ENCODE measurements at places on chromosomes 2 and 18.

- no peak for DNase-seq
These were observed 72.7 kb upstream of the LPIN2 start for GRCh38 chr18:3085612-3086011.

GRCh38 chr2:229160180-229160579, 110.9 kb downstream of the PID1 start:
- DNase-seq: no peak

DNA sequence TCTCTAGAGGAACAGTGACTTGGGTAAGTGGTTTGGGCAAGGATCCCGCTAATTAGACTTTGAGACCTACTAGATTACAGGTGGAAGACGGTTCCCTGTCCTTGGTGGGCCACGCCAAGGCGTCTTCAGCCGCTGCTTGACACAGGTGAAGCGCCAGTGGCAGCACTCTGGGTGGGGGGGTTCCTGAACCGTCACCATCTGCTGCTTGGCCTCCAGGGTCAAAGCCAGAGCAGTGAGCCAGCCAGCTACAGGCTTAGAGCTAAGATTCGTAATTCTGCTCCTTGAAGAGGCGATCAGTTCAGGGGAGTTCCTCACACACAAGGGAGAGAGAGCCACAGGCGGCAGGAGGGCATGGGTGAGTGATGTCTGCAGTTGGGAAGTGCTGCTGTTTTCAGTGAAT, 39.4 kb upstream of the RBM44 start:
- no peak for DNase-seq

DNA sequence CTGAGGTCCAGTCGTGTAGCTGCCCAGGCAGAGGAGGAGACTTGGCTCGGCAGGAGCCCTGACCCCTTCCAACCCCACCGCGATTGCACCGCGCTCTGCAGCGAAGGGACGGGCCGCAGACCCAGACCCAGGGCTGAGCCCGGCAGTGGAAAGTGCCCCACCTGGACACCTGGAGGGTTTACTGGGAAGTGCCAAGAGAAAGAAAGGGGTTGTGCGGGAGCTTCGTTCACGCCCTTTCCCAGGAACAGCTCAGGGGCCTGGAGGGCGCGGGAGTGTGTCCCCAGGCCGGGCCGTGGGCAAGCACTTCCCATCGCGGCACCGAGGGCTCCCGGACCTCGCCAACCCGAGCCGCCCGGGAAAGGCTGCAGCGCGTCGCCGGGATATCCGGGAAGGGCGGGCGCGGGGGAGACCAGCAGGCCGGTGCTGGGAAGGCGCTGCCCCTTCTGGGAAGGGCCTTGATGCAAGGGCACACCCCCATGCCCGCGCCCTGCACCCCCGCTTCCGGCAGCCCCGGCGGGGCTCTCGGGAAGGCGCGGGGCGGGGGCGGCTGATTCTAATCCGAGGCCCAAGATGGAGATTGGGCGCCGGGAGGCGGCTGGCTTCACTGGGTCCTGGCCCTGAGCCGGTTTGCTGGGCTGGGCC, 36.1 kb upstream of the MRPL33 start:
- DNase-seq: peak; percentile 54

GRCh38 chr2:43605851-43606250, 10.0 kb upstream of the THADA start:
- DNase-seq: no peak

- DNase-seq: no peak
These were observed 59.4 kb downstream of the LIMS1 start for GRCh38 chr2:108593547-108594098.

- DNase-seq: no peak
These were observed 42.5 kb downstream of the HRH4 start for GRCh38 chr18:24502667-24503523.

DNA sequence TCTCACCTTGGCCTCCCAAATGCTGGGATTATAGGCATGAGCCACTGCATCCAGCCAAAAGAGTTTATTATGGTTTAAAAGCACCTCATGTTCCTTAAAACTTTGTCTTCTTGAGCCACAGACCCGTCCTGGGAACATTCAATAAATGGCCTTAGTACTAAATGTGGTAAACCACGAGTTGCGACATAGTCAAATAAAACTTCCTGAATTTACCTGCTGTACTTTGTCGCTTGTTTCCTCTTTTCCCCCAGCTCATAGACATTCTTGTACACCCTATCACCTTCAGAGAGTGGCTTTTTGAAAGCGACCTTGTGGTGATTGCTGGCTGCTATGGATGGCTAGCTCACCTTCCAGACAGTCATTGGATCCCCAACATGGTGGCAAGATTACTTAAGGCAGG, 310.4 kb downstream of the LRRTM1 start:
- DNase-seq: no peak

GRCh38 chr2:207279520-207279919, 113.8 kb upstream of the KLF7 start:
- DNase-seq: no peak

DNA sequence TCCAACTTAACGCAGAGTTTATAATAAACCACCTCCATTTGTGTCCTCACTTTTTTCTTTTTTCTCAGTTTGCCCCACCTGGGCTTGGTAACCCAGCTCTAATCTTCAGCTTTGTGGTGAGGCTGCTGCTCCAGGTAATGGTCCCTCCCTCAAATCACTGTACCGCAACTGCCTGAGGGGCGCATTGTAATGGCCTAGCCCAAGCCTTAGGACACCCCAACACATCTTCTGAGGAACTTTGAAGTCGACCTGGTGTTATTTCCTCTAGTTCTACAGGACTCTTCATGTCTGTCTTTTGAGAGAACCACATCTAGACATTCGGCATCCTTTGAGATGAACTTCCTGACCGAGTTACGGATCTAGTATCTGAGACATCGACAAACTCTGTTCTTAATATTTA, 99.7 kb downstream of the PLEKHM3 start:
- DNase-seq: no peak

GRCh38 chr2:78290581-78291214, 734.8 kb upstream of the REG3G start:
- no peak for DNase-seq

GRCh38 chr18:2978661-2979106, 34.3 kb downstream of the LPIN2 start:
- no peak for DNase-seq

DNA sequence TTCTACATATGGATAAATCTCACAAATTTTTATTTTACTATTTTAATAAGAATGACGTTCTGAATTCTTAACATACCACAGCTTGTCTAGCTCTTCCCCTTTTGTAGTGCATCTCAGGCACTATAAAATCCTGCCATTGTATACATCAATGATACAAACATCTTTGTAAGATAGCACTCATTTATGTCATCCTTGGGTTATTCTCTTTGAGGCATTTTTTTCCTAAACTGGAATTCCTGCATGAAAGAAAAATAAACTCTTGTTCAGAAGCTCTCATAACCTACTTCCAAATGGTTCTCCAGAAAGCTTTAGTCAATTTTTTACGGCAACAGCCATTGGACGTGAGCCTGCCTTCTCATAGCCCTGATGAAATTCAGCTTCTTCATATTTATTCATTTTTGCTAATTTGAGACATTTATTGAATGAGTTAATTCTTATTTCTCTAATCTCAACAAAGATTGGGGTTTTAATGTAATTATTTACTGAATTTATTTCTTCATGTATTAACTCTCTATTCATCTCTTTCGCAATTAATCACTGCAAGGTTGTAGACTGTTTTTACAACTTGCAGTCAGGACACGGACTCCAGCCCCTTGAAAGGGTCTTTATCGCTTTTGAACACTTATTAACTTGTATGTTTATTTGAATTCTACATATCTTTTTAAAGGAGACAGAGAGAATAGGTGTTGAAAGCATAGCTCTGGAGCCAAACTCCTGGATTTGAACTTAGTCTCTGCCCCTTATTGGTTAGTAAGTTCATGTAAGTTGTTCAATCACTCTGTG, 57.6 kb upstream of the PARD3B start:
- DNase-seq: no peak

- no peak for DNase-seq
These were observed 98.1 kb downstream of the ANTXR1 start for GRCh38 chr2:69111076-69111475.

DNA sequence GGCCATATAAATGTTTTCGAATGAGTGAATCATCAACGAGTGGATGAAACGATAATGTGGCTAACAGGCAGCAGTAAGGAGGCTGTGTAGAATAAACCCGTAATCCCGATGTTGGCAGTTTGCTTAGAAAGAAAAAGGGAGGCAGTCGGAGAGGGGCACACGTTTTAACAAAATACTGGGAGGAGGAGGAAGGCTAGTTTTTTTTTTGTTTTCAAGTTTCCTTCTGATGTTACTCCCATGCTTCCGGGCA, 476 bp upstream of the MSH2 start:
- DNase-seq: no peak

- DNase-seq: no peak
These were observed 21.0 kb upstream of the EDAR start for GRCh38 chr2:109009920-109010610.

DNA sequence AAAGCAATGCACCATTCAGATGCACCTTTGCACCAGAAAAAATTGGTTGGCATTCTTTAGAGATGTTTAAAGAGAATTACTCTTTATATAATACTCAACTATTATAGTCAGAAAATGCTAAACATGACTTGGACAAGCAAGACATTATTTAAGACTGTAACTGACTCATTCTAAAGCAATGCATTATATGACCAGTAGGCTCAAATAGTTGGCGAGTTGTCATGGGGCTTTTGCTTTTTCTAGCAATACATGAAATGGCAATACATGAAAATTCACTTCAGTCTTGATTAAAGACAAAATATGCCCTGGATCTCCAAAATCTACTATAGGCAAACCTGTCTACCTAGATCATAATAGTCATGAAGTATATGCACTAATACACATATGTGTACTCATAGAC, 216.9 kb upstream of the VWC2L start:
- no peak for DNase-seq

- DNase-seq: no peak
These were observed 103.4 kb upstream of the MEX3C start for GRCh38 chr18:51300912-51301311.

DNA sequence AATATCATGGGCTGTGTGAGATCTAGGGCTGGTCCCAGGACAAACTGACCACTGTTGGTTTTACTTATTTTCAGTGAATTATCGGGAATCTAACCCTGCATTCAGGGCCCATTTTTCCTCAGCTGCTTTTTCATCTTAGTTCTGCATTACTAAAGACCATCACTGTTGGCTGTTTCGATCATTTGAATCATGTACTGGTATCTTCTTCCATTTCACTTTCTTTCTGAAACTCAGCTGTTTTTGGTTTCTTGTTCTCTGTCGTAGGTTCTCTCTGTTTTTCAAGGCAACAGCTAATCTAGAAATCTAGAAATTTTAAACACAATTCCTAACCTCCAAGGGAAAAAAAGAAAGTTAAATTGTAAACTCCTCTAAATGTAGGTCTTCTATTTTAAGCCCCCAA, 159.9 kb upstream of the SESTD1 start:
- no peak for DNase-seq

- no peak for DNase-seq
These were observed 166.9 kb downstream of the RND3 start for GRCh38 chr2:150320608-150321007.

- DNase-seq: no peak
These were observed 279.2 kb downstream of the CTNNA2 start for GRCh38 chr2:79792090-79792489.

DNA sequence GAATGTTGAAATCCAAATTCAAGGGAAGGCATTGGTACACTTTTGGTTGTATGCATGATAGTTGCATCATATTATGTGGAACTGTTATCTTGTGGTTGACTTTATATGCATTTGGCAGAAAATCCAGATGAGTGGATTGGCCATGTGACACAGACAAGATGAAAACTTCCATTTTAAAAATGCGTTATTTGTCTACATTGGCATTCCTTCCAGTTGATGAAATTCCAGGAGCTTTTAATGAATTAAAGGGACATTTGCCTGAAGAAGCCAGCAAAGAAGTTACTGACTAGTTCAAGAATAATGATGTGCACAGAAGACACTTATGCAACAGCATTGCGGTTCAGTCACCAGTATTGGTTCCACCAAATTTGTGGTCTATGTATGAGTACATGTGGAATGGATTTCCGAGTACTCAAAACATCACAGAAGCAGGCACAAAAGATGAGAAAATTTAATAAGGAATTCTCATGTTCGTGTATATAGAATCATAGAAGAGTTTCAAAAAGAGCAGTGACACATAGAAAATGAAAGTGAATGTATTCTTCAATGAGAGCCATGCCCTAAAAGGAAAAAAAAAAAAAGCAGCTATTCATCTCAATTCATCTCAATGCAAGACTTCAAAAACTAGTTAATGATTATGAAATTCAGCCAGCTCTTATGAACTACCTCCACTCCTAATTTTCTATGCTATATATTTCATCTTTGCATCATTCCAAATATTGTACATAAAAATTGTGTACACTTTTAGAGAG, 232.1 kb downstream of the RBM43 start:
- no peak for DNase-seq

Measured in stimulated activated CD8-positive, alpha-beta memory T cell treated with anti-CD3 and anti-CD28 coated beads, Interleukin-15, amount 100 ng/mL, for 4 hours (primary cell).